ENCODE measurements at places on chromosomes 16 and 17.

DNA sequence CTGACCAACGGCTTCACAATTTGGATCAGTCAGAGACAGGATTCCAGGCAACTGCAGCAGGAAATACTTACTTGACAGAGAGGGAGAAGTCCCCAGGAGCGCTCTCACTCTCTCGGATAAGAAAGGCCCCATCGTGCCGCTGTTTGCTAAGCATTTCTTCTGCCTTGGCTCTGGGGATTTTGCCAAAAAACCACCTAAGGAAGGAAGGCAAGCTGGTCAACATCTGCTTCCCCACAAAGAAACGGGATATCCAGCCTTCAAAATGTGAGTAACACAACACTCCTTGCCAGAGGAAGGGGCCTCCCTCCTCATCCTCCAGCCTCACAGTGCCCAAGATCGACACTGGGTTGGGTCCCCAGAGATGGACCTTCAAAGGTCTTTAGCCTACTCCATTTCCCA is 36.6 kb upstream of the SLC25A19 start:
- no peak for DNase-seq

DNA sequence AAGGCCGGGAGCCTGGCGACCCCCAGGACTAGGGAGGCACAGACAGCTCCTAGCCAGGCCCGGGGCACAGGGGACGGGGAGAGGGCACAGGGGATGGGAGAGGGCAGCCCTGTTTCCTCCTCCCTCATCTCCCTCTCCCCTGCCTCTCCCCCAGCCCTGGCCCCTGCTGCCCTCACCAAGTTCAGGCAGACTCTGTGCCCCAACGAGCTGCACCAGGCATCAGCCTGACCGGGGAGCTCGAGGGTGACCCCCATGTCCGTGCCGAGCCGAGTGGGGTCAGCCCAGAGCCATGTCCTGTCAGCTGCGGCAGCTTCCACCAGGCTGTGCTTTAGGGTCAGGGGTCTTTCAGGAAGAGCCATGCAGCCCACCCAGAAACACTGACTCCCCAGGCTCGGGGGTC is 6.0 kb downstream of the CDH15 start:
- no peak for DNase-seq

DNA sequence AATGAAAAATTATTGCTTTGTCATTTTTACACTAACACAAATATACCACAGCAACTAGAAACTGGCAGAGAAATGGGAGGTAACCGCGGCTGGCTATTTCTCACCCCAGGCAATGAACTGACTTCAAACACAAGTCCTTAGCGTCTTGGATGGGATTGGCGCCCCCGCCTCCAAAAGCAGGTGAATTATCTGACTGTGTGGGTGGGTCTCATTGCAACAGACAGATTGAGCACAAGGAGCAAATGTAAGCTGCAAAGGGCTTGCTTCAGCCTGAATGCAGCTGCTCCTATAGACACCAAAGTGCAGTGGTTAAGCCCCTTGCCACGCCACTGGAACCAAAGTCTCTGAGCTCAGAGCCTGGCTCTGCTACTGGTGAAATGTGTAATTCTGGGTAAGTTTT is 225.0 kb downstream of the XYLT1 start:
- DNase-seq, result no peak

GRCh38 chr17:67434061-67434525 is 57.0 kb downstream of the PITPNC1 start:
- DNase-seq, result no peak

GRCh38 chr17:3529817-3530741 is 27.5 kb downstream of the TRPV3 start:
- DNase-seq, result no peak

- no peak for DNase-seq
Observed at GRCh38 chr16:4175849-4176248, 59.6 kb upstream of the ADCY9 start.

- DNase-seq, result peak; percentile 90
Observed at GRCh38 chr17:29568331-29569244, at the start of gene TP53I13. Gene TP53I13 (plus strand): TSS chr17:29568701. CDS start chr17:29568759, 58 bp downstream.

DNA sequence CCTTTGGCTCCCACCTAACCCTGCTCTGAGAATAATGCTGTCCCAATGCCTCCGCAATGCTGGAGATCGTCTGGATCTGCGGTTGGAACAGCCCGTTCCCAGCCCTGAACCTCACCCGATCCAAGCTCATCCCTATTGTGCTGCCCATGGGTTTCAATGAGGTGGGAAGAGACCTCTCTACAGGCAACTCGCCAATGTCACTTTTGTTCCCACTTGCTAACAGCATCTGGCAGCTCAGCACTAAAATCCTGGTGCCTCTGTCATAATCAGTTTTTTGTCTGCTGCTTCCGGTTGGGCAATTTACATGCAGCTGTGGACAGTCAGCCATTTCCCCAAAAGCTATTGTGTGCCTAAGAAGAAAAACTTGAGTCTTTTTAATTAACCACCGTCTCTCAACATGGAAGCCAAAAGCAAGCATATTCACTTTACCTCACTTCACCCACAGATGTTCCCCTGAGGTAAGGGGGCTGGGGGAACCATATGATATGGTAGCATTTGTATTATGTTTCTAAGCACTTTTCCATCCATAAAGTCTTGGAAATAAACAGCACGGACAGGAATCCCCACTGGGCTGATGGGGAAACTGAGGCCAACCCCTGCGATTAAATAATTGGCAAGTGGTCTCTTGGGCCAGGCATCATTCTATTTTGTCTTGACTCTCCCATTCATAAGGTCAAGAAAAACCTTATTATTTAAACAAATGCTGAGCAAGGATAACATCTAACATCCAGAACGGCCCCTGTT is 159.2 kb upstream of the CDH5 start:
- no peak for DNase-seq

DNA sequence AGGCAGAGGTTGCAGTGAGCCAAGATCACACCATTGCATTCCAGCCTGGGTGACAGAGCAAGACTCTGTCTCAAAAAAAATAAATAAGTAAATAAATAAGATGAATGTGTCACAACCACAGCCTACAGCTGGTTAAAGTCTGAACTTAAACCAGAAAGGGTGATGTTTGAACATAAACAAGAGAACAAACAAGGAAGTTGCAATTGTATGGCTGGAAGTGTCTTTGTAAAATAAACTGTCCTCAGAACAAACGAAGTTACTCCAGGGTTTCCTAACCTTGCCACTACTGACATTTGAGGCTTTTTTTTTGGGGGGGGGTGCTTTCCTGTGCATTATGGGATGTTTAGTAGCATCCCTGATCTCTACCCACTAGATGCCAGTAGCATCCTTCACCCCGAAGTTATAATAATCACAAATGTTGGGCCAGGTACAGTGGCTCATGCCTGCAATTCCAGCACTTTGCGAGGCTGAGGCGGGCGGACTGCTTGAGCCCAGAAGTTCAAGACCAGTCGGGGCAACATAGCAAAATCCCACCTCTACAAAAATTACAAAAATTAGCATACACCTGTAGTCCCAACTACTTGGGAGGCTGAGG is 119.2 kb downstream of the XYLT1 start:
- DNase-seq, result no peak

- no peak for DNase-seq
Observed at GRCh38 chr17:78252701-78253635, 21.5 kb downstream of the TMEM235 start.

GRCh38 chr16:14292051-14292825 is 221.1 kb downstream of the MRTFB start:
- DNase-seq, result no peak

GRCh38 chr16:83932955-83933673 is 19.9 kb upstream of the OSGIN1 start:
- no peak for DNase-seq

- no peak for DNase-seq
Observed at GRCh38 chr17:31792007-31792585, 66.9 kb downstream of the COPRS start.

DNA sequence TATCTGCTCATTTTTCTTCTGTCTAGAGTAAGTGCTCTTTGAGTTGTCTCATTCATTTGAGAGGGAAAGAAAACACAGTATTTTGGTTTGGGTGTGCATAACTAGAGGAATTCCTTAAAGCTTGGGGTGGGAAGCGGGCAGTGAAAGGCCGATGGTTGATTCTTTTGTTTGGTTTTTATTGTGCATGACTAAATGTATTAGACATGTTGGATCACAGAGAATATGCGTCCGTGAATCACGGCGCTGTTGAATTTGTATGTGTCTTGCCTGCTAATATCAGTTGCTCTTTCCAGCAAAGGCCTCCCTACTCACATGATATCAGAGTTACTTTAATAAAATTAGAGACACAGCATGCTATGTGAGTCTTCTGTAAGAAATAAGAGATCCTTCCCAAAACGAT is 180.0 kb downstream of the CHD9NB start:
- no peak for DNase-seq

- DNase-seq, result no peak
Observed at GRCh38 chr17:967122-967521, 12.5 kb downstream of the NXN start.

DNA sequence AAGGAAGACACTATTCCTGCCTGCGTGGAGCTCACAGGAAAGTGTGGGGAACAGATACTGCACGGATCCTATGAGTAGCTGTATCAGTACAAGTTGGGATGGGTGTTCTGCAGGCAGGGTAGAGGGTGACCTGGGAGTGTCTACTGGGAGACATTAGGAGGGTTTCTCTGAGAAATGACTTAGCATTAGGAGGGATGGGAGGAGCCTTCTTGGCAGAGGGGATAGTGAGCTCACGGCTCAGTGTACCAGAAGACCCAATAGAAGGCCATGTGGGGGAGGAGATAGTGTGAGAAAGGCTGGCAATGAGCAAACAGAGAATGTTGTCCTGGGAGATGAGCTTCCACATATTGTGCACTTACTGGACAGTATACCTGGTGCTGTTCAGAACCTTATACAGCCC is 109.1 kb downstream of the MSI2 start:
- no peak for DNase-seq

- DNase-seq, result no peak
Observed at GRCh38 chr17:27529230-27529796, 73.1 kb downstream of the KSR1 start.

DNA sequence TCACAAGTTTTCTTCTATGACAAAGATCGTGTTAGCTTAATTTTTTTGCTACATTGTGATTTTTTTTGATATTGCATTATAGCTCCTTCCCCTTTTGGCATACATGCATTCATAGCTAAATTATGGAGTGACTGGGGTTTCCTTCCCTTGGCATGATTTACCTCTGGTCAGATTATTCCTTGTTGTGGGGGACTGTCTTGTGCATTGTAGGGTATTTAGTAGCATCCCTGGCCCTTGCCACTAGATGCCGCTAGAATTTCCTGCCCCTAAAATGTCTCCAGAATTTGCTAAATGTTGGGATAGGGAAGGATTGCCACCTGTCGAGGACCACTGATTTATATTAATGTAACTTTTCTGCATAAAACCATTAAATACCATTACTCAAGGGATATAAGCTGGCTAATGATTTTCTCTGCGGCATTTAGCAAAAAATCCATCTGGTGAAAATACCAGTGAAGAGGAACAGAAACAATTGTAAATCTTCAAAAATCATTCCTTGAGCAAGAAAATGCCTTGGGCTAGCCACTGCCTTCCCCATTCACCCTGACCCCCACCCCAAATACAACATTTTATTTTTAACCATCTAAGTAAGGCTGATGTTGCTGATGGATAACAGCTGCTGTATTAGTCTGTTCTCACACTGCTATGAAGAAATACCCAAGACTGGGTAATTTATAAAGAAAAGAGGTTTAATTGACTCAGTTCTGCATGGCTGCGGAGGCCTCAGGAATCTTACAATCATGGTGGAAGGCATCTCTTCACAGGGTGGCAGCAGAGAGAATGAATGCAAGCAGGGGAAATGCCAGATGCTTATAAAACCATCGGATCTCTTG is 195.2 kb downstream of the MAP2K6 start:
- DNase-seq, result peak; percentile 36

DNA sequence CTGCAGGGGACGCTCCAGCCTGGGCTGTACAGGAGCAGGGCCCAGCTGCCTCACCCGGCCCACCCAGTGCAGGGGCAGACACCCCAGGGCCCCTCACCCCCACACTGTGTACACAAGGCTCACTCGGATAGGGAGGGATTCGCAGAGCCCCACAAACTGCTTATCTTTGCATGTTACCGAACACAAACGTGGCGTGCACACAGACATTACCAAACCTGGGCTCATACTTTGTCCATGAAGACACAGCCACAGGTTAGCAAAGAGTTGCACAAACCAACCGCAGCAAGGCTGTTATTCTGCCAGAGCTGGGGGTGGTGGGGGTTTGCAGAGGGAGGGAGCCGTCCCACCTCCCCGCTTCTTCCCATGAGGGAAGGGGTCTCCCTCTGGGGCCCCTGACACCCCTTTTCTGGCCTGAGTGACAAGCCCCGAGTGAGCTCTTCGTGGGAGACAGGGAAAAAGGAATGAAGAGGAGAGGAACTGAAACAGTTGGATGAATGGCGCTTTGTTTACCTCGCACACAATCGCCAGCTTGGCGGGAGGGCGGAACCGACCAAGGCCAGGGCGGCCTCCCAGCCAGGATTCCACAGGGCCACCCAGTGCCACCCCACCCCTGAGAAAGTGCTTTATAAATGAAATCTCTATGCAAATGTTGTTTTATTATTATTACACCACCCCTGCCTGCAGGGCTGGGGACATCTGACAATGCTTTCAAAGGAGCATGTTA is 434 bp upstream of the CPSF4L start:
- no peak for DNase-seq

- no peak for DNase-seq
Observed at GRCh38 chr16:88292007-88292970, 90.5 kb upstream of the ZNF469 start.
